AG20443 (cell line): ENCODE measurements at places on chromosomes 13 and 19.

DNA sequence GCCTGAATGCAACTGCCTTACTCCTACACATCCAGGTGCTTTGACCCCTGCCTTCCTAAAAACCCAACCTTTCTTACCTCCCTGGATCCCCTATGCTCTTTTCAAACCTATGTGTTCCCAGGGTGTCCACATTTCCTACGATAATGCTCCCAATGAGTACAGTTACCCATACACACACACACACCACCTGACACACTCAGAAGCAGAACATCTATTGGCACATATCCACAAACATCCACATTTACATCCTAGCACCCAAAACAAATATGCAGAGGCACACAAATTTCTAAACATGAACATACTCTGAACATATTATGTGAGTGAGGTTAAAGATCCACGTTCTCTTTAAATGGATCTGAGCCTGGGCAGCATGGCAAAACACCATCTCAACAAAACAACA is 22.4 kb upstream of the PLAUR start:
- DNase-seq = no peak

GRCh38 chr19:1567116-1567847 is 843 bp downstream of the MEX3D start:
- peak; percentile 76 for DNase-seq

GRCh38 chr13:66137384-66137783 is 1092.8 kb downstream of the PCDH9 start:
- DNase-seq = no peak

GRCh38 chr13:98490866-98491265 is 86.0 kb downstream of the STK24 start:
- no peak for DNase-seq

DNA sequence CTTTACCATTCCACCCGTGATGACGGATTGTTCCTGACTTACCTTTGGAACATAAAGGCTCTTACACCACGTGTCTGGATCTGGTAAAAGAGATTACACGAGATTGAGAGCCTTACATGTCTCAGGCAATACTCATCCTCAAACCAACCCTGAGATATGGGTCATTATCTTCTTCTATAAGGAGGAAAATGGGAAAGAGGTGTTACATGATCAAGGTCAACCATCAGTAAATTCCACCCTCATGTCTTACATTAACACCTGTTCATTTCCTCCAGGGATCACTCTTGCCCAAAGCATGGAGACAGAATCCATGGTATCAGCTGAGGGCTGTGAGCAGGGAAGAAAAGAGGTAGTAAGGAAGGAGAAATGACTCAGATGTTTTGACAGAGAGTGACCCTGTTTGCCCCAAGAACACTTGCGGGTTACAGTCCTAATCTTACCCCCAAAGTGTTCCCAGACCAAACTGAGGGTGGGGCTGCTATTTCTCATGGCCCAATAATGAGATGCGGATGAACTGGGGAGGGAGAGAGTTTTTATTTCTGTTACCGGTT is 19.6 kb downstream of the LILRB4 start:
- DNase-seq = no peak

GRCh38 chr13:90502153-90502552 is 845.3 kb upstream of the MIR17HG start:
- no peak for DNase-seq

DNA sequence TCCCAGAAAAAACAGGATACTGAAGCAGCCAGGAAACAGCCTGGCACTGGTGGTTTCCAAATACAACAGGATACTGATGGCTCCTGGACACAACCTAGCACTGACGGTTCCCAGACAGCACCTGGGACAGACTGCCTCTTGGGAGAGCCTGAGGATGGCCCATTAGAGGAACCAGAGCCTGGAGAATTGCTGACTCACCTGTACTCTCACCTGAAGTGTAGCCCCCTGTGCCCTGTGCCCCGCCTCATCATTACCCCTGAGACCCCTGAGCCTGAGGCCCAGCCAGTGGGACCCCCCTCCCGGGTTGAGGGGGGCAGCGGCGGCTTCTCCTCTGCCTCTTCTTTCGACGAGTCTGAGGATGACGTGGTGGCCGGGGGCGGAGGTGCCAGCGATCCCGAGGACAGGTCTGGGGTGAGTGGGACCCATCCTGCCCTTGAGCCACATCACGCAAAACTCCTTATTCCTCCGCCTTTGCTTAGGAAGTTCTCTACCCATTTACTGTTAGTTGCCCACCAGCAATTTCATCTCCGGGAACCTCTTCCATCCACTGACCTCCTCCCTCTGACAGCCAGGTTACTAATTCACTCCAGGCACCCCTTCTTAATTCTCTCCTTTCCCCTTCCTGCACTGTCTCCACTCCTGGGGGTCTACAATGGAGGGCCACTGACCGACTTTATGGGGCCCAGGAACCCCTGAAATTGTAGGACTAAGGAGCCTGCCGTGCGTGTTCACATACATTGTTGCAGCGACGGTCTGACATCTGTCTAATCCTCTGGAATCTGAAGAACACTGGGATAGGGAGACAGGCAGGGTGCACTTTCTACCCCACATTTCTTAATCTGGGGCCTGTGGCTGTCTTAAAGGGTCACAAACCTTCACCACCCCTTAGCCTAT is 1.2 kb downstream of the ITPKC start:
- DNase-seq = no peak

GRCh38 chr13:48266701-48267639 is 34.0 kb downstream of the ITM2B start:
- DNase-seq = no peak

GRCh38 chr19:7907122-7907521 is 3.4 kb downstream of the MAP2K7 start:
- no peak for DNase-seq

DNA sequence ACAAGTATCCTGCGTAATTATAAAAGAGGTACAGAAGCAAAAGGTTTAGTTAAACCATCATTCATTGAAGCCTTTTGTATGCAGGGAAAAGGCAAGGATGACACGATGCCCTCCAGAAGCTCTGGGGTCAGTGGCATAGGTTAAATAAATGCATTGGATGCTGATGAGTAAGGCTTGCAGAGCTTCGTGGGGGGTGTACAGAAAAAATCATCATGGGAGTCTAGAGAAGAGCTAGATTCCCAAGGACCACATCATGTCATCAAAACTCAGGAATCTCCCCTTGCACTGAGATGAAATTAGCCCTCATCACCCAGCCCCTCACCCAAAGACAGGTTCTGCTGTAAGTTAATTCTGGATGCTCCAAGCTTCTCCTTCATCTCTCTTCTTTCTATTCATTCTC is 8.3 kb downstream of the FPR1 start:
- no peak for DNase-seq

- DNase-seq = no peak
Observed at GRCh38 chr19:5991244-5991838, 13.4 kb upstream of the RANBP3 start.

DNA sequence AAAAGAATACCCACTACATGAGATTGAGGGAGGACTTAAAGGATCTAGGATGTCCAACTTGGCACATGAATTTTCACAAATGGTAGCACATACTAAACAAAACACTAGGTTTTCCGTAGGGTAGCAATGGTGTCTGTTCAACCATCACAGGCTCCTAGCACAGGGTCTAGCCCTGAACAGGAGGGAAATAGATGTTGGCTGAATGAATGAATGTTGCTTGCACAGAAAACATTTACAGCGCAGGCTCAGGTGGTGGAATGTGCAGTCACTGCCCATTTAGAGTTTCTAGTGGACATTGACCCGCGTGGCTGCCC is 1.9 kb upstream of the MYCBP2 start:
- DNase-seq = no peak

DNA sequence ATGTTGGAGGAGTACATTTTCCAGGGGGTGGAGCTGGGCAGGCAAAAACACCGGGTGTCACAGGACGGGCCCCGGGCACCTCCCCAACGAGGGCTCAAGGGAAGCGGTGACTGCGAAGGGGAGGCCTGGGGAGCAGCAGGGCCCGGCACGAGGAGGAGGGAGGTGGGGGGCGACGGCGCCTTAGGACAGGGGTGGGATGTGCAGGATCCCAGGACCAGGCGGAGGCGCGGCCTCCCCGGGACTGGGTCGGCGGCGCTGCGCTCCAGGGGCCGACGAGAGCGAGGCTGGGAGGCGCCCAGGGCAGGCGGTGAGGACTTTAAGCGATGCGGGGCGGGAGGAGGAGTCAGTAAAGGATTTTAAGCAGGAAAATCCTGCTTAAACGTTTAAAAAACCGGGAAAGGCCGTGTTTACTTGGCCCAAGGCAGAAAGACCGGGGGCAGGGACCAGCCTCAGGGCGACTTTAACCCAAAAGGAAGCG is 427 bp downstream of the ZNF160 start:
- DNase-seq = peak; percentile 69

- DNase-seq = no peak
Observed at GRCh38 chr13:105290596-105290995, 1244.9 kb downstream of the EFNB2 start.

GRCh38 chr13:42354241-42355091 is 82.5 kb downstream of the AKAP11 start:
- no peak for DNase-seq

GRCh38 chr13:100102042-100102441 is 13.1 kb downstream of the PCCA start:
- DNase-seq = no peak

DNA sequence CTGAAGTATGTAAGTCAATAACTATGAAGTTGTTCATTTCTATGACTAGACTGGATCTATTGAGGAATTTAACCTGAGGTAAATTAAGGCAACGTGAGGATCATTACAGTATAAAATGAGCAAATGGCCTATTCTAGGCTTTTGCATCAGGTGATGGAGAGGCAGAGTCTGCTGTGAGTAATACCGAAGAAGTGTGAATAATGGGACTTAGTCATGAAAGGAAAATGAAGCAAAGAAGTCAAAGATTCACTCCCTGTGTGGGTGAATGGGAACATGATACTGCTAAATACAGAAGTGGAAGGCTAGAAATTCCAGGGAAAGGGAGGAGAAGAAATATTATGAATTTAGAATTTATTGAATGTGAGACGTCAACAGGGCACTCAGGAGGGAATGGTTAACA is 774.1 kb downstream of the LIG4 start:
- no peak for DNase-seq

DNA sequence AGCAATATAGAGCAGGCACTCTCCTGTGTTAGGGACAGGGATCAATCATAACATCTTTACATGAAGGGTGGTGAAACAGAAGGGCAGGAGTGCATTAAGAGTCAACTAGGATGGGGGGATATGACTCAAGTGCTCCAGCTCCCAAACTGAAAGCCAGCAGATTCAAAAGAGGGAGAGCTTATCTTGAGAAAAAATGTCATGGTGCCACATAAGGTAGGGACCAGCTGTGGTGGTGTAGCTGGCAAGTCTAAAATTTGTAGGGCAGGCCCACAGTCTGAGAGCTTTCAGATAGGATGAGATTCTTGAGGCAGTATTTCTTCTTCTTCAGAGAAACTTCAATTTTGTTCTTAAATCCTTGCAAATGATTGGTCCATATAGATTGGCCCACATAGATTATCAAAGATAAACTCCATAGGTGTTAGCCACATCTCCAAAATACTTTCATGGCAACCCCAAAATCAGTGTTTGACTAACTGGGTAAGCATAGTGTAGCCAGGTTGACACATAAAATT is 19.1 kb downstream of the DNAJC15 start:
- DNase-seq = no peak

GRCh38 chr19:34534206-34534605 is 52.6 kb downstream of the WTIP start:
- DNase-seq = no peak

DNA sequence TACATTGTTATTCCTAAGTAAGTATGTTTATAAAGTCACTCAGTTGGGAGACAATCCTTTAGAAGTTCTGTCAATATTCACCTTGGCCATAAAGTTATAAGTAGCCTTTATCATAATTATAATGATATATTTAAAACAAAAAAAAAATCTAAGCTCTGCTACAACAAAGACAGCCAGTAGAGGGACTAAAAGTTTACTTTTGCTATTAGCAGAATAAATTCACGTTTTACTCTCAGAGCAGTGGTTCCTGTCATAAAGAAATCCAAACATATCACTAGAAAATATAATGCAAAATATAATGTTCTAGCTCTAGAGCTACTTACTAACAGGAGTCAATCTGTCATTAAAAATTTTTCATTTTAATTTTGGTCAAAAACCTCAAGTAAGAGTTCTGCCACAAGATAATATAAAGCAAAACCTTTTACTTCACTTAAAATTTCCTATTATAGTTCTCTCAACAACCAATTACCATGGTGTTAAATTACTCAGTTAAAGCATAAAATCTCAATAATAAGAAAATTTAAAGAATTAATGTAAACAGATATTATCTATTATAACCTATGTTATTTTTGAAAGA is 17.7 kb downstream of the INTS6 start:
- DNase-seq = peak; percentile 17

DNA sequence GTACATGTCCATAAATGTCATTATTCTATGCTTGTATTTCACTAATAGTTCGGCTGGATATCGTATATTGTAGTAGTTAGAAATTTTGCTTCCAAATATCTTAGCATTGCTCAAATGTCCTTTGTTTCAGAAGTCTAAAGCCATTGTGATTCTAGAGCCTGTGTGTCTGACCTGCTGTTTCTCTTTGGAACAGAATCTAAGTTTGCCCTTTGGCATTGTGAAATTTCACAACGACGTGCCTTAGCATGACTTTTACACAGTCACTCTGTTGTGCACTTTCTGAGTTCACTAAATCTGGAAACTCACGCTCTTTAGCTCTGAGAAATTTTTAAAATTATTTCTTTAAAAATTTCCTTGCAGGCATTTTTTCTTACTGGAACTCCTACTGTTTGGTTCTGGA is 152.2 kb downstream of the TBC1D4 start:
- no peak for DNase-seq

DNA sequence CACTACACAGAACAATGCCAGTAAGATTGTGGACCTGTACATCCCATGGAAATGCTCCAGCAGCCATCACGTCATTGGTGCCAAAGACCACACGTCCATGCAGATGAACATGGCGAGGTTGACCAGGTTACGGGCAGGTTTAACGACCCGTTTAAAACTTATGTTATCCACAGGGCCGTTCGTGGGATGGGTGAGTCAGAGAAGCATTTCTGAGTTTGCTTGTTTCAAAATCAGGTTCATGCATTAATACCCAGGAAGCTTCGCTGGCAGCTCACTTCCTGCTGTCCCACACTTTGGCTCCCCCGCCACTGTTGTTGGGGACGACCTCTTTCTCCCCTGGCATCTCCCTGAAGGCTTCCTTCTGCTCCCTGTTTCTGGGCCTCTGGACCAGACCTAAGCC is 194.1 kb downstream of the USP12 start:
- no peak for DNase-seq
